ENCODE measurements at places on chromosomes 16 and 17.

GRCh38 chr16:68263559-68264127 is 683 bp upstream of the SLC7A6 start:
- H3K27me3 ChIP-seq, result no peaks in the 10 kb centered on the region
- H3K36me3 ChIP-seq, result peaks cover 22% of the 10 kb centered on the region
- peak overlapping the region; percentile 94 for H3K27ac ChIP-seq
- DNase-seq, result no peak
- peaks cover 58% of the 10 kb centered on the region for H3K4me1 ChIP-seq

- H3K27ac ChIP-seq, result no peak overlapping the region
- peaks cover 10% of the 10 kb centered on the region for H3K4me1 ChIP-seq
- H3K4me3 ChIP-seq, result no peak overlapping the region
- peaks cover 3% of the 10 kb centered on the region for H3K27me3 ChIP-seq
- H3K36me3 ChIP-seq, result no peaks in the 10 kb centered on the region
Measured at GRCh38 chr17:59428916-59429485, 97.5 kb downstream of the YPEL2 start.

GRCh38 chr17:33057564-33057963 is 65.9 kb downstream of the SPACA3 start:
- no peak for DNase-seq
- H3K27me3 ChIP-seq, result peaks cover 3% of the 10 kb centered on the region
- H3K36me3 ChIP-seq, result no peaks in the 10 kb centered on the region
- no peaks in the 10 kb centered on the region for H3K4me1 ChIP-seq
- H3K4me3 ChIP-seq, result no peak overlapping the region
- no peak overlapping the region for H3K27ac ChIP-seq

DNA sequence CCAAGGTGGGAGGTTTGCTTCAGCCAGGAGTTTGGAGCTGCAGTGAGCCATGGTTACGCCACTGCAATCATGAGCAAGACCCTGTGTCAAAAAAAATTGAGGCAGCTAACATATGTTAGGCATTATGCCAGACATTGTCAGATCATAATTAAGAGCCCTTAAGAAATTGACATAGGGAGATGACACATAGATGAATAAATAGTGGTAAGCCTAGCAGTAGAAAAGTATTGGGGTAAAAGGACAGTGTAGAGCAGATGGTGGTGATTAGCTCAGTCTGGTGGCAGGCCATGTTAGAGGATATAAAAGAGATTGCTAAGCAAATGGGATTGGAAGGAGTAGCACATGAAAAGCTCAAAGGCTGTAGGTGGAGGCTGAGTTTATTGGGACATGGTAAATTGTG is 22.6 kb downstream of the SRCAP start:
- DNase-seq, result no peak
- no peaks in the 10 kb centered on the region for H3K27me3 ChIP-seq
- peaks cover 8% of the 10 kb centered on the region for H3K4me1 ChIP-seq
- H3K27ac ChIP-seq, result no peak overlapping the region

DNA sequence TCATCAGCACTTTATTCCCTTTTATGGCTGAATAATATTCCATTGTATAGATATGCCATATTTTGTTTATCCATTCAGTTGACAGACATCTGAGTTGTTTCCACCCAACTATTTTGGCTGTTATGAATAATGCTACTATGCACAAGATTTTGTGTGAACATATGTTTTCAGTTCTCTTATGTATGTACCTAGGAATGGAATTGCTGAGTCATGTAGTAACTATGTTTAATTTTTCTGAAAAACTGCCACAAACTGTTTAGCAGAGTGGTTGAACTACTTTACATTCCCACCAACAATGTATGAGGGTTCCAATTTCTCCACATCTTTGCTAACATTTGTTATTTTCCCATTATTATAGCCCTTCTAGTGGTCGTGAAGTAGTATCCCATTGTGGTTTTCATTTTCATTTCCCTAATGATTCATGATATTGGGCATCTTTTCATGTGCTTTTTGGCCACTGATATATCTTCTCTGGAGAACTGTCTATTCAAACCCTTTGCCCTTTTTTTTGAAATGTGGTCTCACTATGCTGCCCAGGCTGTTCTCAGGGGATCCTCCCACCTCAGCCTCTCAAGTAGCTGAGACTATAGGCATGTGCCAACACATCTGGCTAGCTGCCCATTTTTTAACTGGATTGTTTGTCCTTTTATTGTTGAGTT is 26.3 kb downstream of the SMURF2 start:
- DNase-seq, result no peak
- H3K27me3 ChIP-seq, result no peaks in the 10 kb centered on the region
- no peak overlapping the region for H3K4me3 ChIP-seq
- no peak overlapping the region for H3K27ac ChIP-seq

DNA sequence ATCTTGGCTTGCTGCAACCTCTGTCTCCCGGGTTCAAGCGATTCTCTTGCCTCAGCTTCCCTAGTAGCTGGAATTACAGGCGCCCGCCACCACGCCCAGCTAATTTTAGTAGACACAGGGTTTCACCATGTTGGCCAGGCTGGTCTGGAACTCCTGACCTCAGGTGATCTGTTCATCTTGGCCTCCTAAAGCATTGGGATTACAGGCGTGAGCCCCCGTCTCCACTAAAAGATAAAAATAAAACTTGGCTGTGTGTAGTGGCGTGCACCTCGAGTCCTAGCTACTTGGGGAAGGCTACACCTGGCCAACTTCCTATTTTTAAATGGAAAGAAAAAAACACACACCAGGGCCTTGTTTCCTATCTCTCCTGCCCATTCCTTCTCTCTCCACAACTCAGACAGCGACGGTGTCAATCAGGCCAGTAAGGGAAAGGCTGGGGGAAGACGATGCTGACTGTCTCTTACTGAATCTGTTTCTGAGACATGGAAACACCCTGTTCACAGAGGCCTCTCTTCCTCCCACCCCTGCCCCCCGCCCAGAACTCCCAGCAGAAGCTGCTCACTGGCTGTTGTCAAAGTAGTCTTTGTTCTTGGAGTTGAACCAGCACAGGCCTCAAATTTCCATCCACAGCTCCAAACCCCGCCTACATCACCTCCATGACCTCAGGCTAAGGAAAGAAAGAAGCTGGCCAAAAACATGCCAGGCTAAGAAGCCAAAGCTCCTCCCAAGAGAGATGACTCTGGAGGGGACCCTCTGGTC is 96.6 kb downstream of the NXN start:
- H3K4me3 ChIP-seq, result no peak overlapping the region
- no peak for DNase-seq
- H3K27ac ChIP-seq, result no peak overlapping the region

DNA sequence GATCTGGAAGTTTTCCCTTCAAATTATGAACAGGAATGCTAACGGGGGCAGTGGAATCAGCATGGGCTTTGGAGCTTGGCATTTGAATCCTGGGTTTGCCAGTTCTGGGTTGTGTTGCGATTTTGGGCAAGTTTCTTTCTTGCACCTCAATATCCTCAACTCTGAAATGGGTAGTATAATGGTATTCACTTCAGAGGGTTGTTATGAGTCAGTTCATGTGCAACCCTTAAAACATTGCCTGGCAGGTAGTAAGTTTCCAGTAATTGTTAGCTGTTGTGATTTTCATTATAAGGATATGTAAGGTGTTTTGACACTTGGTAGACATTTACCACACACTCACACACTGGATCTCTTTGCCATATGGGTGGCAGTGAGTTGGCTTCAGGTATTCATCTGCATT is 33.4 kb downstream of the SNX29 start:
- DNase-seq, result no peak
- peaks cover 7% of the 10 kb centered on the region for H3K36me3 ChIP-seq

- no peak overlapping the region for H3K4me3 ChIP-seq
- H3K4me1 ChIP-seq, result no peaks in the 10 kb centered on the region
- no peaks in the 10 kb centered on the region for H3K36me3 ChIP-seq
- no peaks in the 10 kb centered on the region for H3K27me3 ChIP-seq
- H3K27ac ChIP-seq, result no peak overlapping the region
- no peak for DNase-seq
Measured at GRCh38 chr16:35908942-35909341, 2449.5 kb downstream of the TP53TG3F start.

DNA sequence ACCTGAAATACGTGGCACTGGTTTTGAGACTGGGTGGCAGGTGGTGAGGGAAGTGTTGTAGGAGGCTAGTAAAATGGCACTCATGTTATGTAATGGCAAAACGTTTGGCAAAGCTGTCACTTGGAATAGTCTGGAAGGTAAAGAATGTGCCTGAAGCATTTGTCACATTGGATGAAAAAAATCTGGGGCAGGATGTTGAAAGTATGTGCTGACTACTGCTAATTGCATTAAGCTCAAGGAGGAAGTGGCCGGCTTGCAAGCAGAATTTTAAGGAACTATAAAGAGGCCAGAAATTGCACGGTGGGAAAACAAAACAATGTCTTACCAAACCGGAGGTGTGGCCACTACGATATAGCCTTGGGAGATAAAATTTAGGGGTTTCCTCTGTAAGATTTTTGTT is 26.6 kb upstream of the NLRP1 start:
- no peak overlapping the region for H3K27ac ChIP-seq
- H3K4me1 ChIP-seq, result no peaks in the 10 kb centered on the region
- no peak overlapping the region for H3K4me3 ChIP-seq
- H3K36me3 ChIP-seq, result no peaks in the 10 kb centered on the region

Measured in activated naive CD4-positive, alpha-beta T cell treated with anti-CD3 and anti-CD28 coated beads, Interleukin-2, amount 10 ng/mL, durations not matched to agents 7 days and 5 days (primary cell).